MCF 10A (cell line): ENCODE measurements at places on chromosomes 5 and 9. TPM values are rescaled to one million over a fixed set of nuclear protein-coding genes. Genes with fewer than 3 reads are reported as not detected.

The SIT1 gene
- total RNA-seq, result not detected in 2 replicates

The SVEP1 gene
- 9.9 and 21.9 TPM in 2 replicates for total RNA-seq

The ANKRD55 gene
- not detected in 2 replicates for total RNA-seq

The STING1 gene
- total RNA-seq, result 33.1 and 35.1 TPM in 2 replicates

The HRH2 gene
- total RNA-seq, result not detected in 2 replicates

The CKS2 gene
- 82.2 and 90.4 TPM in 2 replicates for total RNA-seq

- H3K36me3 ChIP-seq, result no peaks in the 10 kb centered on the region
- no peaks in the 10 kb centered on the region for H3K4me1 ChIP-seq
- H3K27ac ChIP-seq, result no peak overlapping the region
- no peak for DNase-seq
- no peak overlapping the region for H3K4me3 ChIP-seq
- peaks cover 14% of the 10 kb centered on the region for H3K27me3 ChIP-seq
Measured at GRCh38 chr5:171480239-171480638, 60.8 kb downstream of the FGF18 start.

- H3K36me3 ChIP-seq, result no peaks in the 10 kb centered on the region
- no peaks in the 10 kb centered on the region for H3K27me3 ChIP-seq
- peak overlapping the region; percentile 99 for H3K4me3 ChIP-seq
- H3K27ac ChIP-seq, result peak overlapping the region; percentile 90
Measured at GRCh38 chr5:112708103-112708622, 29.5 kb upstream of the APC start.

DNA sequence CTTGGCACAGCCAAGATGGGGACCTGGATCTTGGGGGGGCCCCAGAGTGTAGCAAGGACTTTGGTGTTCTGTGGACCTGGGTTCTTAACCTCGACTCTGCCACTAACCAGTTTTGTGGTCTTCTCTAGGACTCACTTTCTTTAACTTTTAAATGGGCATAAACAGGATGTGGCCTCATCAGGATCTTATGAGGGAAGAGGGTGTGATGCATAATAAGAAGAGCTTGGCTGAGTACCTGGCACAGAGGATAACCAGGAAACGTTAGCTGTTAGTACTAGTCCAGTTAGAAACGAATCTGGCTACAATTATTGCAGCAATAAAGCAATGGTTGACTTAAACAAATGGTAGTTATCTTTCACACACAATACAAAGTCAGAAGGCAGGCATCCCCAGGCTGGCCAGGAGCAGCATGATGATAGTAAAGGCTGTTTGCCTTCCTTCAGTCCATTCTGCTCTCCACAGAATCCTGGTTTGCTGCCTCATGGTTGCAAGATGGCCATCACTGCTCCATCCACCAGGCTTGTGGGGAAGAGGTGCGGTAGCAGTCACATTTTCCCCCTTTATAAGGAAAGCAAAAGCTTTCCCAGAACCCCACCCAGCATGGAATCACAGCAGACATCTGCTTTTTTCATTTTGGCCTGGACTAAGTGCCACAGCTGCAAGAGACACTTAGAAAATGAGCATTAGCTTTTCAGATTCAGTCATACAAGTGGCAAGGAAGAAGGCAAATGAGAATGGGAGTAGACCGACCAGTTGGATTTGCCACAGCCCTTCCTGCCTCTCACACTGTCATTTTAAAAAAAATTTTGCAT is 225.0 kb downstream of the AOPEP start:
- no peaks in the 10 kb centered on the region for H3K27me3 ChIP-seq
- H3K27ac ChIP-seq, result peak overlapping the region; percentile 57
- peaks cover 52% of the 10 kb centered on the region for H3K4me1 ChIP-seq
- no peak for DNase-seq
- no peaks in the 10 kb centered on the region for H3K36me3 ChIP-seq

- H3K27ac ChIP-seq, result no peak overlapping the region
- no peaks in the 10 kb centered on the region for H3K36me3 ChIP-seq
Measured at GRCh38 chr9:87160148-87161102, 213.1 kb upstream of the GAS1 start.

GRCh38 chr5:43078956-43079355 is 38.8 kb upstream of the ANXA2R start:
- H3K27me3 ChIP-seq, result no peaks in the 10 kb centered on the region
- no peak overlapping the region for H3K4me3 ChIP-seq

- peaks cover 5% of the 10 kb centered on the region for H3K4me1 ChIP-seq
- no peaks in the 10 kb centered on the region for H3K36me3 ChIP-seq
- H3K27me3 ChIP-seq, result no peaks in the 10 kb centered on the region
- no peak overlapping the region for H3K27ac ChIP-seq
- peak overlapping the region; percentile 62 for H3K4me3 ChIP-seq
- no peak for DNase-seq
Measured at GRCh38 chr9:38622951-38623350, 2.6 kb upstream of the ANKRD18A start.

GRCh38 chr9:8392866-8393265 is 593.3 kb upstream of the DMAC1 start:
- no peaks in the 10 kb centered on the region for H3K36me3 ChIP-seq
- H3K4me3 ChIP-seq, result no peak overlapping the region
- no peak overlapping the region for H3K27ac ChIP-seq
- no peak for DNase-seq
- H3K27me3 ChIP-seq, result no peaks in the 10 kb centered on the region
